ENCODE measurements at places on chromosomes 1 and 21. TPM values are rescaled to one million over a fixed set of nuclear protein-coding genes. Genes with fewer than 3 reads are reported as not detected.

The PTPRC gene
- polyA plus RNA-seq = 1.9 TPM

The ENAH gene
- 137 TPM for polyA plus RNA-seq

The VANGL1 gene
- 11.0 TPM for polyA plus RNA-seq

GRCh38 chr1:3657578-3658230, 5.4 kb downstream of the TP73 start:
- no peak overlapping the region for H3K27ac ChIP-seq
- no peak for DNase-seq
- no peaks in the 10 kb centered on the region for H3K4me1 ChIP-seq
- no peaks in the 10 kb centered on the region for H3K36me3 ChIP-seq

DNA sequence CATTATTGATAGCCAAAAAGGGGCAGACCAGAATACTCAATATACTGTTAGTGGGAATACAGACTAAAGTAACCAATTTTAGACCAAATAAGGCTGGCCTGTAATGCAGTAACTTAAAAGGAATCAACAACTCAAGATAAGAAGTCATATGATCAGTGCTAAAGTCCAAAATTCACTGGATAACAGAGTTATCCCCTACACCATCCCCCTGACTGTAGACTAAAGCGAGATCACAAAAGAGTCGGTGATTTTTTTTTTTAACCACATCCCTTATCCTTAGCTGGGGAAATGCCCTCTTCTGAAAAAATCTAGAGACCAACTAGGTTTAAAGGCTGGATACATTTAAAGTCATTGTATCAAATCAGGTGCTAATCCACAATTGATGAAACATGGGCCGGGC, 7.7 kb downstream of the UBR4 start:
- H3K27ac ChIP-seq = no peak overlapping the region
- peaks cover 5% of the 10 kb centered on the region for H3K4me1 ChIP-seq
- DNase-seq = no peak
- no peaks in the 10 kb centered on the region for H3K27me3 ChIP-seq
- H3K4me3 ChIP-seq = no peak overlapping the region

- no peaks in the 10 kb centered on the region for H3K36me3 ChIP-seq
- DNase-seq = no peak
- no peak overlapping the region for H3K4me3 ChIP-seq
- no peak overlapping the region for H3K27ac ChIP-seq
- H3K27me3 ChIP-seq = no peaks in the 10 kb centered on the region
Measured at GRCh38 chr1:30198795-30199403, 524.5 kb downstream of the MATN1 start.

GRCh38 chr1:51843948-51844347, 34.6 kb downstream of the NRDC start:
- no peaks in the 10 kb centered on the region for H3K27me3 ChIP-seq
- no peak for DNase-seq
- no peak overlapping the region for H3K4me3 ChIP-seq
- no peaks in the 10 kb centered on the region for H3K36me3 ChIP-seq
- H3K4me1 ChIP-seq = no peaks in the 10 kb centered on the region

- H3K4me1 ChIP-seq = no peaks in the 10 kb centered on the region
- DNase-seq = no peak
- no peak overlapping the region for H3K27ac ChIP-seq
- H3K27me3 ChIP-seq = no peaks in the 10 kb centered on the region
Measured at GRCh38 chr1:69791311-69791710, 223.6 kb downstream of the LRRC7 start.

Measured in ovary (tissue), 10 donors.